ENCODE measurements at places on chromosomes 2 and 18.

GRCh38 chr18:50399582-50399981 lies 24.7 kb downstream of the SKA1 start:
- DNase-seq = no peak

GRCh38 chr2:230347659-230348305 lies 20.8 kb downstream of the SP140L start:
- no peak for DNase-seq

DNA sequence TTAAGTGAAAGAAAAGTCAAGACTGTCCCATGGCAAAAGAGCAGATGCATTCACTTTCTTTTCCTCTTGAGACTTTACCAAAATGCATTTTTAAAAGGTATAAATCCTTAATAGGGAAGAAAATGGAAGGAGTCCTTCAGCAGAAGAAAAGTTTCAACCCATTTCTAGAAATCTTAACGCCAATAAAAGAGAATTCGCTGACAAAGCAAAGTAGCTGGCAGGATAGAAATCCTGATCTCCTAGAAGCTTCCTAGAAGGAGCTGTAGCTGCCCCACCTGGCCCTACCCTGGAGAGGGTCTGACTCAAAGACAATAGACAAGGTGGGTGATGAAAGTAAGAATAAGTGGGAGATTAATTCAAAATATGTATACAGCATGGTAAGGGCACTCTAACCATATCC lies 144.9 kb upstream of the PKDCC start:
- DNase-seq = no peak

DNA sequence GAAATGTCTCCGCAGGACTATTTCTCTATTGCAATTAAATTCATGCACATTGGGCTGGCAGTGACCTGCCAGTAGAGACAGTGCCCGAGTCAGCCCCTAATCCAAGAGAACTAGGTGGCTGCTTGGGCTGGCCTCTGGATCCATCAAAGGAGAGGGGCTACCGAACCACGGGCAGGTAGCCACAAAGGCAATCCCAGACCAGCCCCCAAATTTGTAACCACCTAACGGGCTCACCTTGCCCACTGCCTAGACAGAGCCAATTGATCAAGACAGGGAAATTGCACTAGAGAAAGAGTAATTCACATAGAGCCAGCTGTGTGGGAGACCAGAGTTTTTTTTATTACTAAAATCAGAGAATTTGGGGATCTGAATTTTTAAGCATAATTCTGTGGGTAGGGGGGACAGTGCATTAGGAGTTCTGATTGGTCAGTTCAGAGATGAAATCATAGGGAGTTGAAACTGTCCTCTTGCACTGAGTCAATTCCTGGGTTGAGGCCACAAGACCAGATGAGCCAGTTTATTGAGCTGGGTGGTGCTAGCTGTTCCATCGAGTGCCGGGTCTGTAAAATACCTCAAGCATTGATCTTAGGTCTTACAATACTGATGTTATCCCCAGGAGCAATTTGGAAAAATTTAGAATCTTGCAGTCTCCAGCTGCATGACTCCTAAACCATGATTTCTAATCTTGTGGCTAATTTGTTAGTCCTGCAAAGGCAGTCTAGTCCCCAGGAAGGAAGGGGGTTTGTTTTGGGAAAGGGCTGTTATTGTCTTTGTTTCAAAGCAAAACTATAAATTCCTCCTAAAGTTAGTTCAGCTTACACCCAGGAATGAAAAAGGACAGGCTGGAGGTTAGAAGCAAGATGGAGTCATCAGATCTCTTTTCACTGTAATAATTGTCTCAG lies 260.4 kb upstream of the SP5 start:
- no peak for DNase-seq

DNA sequence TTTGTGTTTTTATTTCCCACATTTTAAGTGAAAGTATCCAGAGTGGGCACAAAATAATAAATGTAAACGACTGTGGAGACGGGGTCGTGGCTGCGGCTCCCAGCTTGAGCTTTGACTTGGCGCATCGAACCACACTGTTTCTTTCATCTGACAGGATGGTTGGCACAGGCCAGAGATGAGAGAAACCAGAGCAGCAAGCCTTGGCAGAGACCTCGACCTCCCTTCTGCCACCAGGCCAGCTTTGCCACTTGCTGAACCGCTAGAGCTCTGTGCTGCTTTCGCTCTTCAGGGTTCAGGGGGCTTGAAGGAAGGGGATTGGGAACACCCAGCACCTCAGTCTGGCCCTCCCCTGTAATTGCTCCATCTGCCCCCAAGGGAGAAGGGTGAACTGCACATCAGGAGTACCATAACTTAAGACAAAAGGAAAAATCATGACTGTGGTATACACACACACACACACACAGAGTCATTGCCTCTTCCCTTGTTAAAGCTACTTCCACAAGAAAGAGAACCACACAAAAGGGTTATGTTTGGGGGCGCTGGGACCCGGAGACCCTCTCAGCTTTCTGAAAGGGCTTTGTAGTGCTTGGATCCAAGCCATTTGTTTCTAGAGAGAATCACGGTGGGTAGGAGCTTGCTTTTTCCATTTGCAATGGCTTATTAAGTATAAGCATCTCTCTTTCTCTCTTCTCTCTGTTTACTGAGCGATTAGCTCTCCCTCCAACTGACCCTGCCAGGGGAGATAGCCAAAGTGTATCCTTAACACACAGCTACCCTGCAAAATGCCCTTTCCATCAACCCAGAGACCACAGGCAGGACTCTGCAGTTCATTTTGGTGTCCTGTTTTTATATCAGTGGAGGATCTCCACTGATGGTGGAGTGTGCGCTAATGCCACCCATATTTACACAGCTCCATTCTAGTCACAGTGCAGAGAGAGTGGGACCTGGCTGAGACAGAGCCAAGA lies 23.0 kb downstream of the POU3F3 start:
- DNase-seq = peak; percentile 55

GRCh38 chr2:88753833-88754584 lies 62.5 kb downstream of the RPIA start:
- no peak for DNase-seq

GRCh38 chr2:204888222-204888621 lies 342.9 kb downstream of the PARD3B start:
- no peak for DNase-seq

- DNase-seq = no peak
Measured at GRCh38 chr2:11069566-11070185, 85.6 kb upstream of the SLC66A3 start.

DNA sequence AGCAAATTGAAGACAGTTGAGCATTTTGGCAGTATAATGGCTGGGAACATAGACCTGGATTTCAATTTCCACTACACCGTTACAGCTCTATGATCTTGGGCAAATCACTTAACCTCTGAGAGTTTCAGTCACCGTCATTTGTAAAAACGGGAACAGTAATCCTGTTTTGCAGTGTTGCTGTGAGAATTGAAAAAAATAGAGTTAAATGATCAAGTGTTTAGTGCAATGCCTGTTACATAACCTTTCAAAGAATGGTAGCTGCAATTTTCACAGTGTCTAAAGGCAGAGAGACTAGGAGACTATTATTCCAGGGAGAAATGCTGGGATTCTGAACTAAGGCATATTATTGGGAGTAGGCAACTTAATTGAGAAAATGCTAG lies 2.0 kb downstream of the AGPS start:
- DNase-seq = no peak

DNA sequence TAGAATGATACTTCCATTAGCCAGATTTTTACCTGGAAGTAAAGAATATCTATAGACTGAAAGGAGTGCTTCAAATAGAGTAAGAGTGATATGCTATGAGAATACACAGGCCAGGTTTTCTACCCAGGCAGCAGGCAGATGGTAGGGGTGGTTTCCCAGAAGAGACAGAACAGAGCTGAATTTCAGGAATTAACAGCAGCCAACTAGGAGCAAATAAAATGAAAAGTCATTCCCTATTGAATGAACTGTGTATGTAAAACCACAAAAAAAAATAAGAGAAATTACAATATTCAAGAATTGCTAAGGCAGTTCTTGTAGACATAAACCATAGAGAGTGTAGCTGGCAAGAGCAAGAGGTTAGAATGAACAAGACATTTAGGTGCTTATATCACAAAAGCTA lies 336.8 kb downstream of the KCNJ3 start:
- DNase-seq = no peak

DNA sequence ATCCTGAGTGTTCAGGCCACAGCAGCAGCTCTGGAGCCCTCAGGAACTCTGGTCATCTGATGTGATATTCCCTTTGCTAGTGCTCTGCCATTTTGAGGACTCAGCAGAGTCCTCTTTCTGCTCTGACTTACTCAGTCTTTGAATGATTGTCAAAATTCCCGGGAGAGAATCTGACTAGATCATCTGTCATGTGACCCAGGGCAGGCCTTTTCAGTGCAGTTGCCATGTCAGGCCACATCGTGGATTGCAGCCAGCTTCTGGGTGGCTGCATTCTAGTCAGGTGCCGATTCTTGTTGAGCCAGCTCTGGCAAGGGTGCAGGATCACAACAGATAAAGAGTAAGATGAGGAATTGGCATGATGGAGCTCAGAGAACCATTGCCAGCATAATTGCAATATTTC lies 795.6 kb downstream of the CPS1 start:
- peak; percentile 64 for DNase-seq

- DNase-seq = no peak
Measured at GRCh38 chr18:11074889-11075288, 74.5 kb downstream of the PIEZO2 start.

DNA sequence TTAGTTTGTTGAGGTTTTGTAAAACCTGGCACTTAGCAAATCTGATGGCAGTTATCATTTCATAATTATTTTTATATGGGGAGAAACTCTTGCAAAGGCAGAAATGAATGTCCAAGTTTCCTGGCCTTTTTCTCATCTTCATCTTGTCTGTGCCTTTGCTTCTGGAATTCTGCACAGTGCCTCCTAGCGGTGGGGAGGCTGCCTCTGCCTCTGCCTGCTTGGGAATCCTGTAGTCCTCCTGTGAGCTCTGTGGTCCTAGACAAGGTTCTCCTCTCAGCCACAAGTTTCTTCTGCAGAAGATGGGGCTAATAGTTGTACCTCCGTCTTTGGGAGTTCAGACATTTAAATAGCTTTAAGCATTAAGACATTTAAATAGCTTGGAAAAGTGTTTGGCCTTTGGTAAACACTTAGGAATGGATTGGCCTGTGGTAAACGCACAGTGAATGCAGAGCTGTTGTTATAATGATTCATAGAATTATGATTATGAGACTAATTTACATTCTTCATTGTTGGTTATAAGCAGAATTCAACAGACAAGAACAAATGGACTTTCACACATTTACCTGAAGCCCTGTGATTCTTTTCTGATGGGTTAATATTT lies 101.2 kb downstream of the ZNF236 start:
- no peak for DNase-seq

DNA sequence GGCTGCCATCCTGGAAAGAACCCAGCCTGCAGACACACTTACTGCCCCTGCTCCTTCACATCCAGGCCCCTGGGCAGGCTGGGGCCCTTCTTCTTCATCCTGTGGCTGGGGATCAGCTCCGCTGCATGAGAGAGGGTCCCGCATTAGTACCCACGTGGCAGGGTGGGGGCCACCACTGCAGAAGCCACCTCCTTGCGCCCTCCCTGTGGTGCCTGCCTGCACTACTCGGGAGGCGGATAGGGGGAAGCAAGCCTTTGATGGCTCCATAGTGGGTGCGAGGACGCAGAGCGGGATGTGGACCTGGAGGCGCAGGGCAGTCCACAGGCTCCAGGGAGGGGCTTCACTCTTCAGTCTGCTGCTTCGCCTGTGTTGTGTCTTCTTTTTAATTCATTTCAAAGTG lies 46.7 kb downstream of the GPC1 start:
- DNase-seq = no peak

DNA sequence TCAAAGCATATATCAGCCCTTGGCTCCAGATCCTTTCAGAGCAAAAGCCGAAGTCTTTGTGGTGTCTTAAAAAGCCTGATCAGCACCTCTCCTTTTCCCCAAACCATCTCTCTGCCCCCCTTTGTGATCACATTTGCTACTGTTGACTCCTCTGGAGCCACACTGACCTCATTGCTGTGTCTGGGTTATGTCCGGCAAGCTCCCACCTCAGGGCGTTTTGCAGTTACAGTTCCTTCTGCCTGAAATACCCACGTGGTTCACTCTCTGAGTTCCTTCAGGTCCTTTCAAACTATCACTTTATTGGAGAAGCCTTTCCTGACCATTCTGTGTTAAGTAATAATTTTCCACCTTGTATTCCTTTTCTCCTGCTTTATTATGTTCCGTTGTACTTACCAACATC lies 11.8 kb downstream of the C2orf69 start:
- DNase-seq = no peak

DNA sequence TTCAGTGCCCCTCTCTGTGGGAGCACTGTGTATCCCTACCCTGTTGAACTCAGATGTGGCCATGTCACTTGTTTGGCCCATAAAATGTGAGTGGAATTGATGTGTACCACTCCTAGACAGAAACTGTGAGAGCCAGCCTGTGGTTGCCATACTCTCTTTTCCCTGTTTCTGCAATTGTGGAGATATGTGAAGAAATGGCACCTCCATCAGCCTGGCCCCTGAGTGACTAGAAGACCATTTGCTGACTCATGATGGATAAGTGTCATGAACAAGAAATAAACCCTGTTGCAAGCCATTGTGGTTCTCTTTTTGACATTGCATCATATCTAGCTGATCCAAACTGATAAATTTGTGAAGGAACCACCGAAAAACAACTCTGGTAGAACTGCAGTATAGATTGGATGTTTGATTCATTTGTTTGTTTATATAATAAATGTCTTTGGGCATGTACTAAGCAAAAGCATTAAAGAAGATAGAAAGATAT lies 214.5 kb upstream of the FBXO11 start:
- no peak for DNase-seq

DNA sequence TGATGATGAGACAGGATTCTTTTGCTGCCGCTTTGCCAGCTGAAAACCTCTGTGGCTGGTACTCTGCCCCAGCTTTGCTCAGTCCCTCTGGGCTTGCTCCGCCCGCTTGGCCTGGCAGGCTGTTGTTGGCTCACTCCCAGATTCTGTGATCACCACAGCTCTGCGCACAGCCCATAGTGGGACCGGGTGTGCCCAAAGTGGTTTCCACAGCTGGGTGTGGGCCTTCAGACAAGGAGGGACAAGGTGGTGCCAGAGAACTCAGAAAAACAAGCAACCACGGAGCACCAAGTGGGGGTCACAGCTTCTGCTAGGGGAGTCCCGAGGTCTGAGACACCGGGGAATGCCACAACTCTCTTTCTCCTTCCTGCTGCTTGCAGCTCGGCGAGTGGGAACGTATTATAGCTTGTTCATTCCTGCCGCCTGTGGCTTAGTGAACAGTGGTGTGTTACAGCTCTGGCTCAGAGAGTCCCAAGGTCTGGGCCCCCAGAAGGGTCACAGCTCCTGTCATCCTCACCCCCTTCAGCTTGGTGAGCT lies 9.2 kb upstream of the KYNU start:
- no peak for DNase-seq

GRCh38 chr2:72040629-72041571 lies 106.8 kb downstream of the CYP26B1 start:
- no peak for DNase-seq
